Activated CD4-positive, CD25-positive, alpha-beta regulatory T cell (primary cell): ENCODE measurements at places on chromosomes 12 and 14.

DNA sequence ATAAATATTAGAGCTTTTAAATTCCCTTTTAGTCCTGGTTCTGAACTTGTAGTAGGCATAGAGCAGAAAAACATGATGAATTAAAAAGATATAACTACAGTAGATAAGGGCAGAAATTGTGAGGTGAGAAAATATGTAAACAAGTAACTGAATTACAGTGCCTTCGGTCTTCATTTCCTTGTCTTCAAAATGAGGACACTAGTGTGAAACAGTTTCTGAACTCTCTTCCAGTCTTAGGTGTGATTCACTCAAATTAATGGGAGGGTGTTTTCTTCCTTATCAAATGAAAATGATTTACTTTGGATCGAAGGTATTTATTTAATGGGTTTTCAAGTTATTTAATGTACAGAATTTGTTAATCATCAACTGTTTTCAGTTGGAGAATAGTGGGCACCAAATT, 1.5 kb downstream of the FGD4 start:
- no peak for DNase-seq

DNA sequence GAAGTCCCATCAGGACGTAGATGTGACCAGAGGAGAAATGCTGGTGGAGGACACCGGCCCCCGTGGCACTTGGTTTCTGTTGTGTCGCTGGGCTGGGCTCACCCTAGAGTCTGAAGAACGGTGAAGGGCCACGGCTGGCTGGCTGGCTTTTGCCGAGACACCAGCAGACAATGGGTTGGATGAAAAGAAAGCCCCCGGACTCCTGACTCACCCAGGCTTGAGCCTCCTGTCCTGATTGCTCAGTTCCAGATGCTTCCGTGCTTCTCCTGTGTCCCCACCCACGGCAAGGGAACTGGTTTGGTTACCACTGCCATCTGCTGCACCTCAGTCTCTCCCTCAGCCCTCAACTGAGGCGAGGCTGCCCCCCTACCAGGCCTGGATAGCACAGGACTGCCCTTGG, 10.4 kb upstream of the ENDOU start:
- no peak for DNase-seq

GRCh38 chr12:2650261-2651067, 144.3 kb upstream of the FKBP4 start:
- no peak for DNase-seq

DNA sequence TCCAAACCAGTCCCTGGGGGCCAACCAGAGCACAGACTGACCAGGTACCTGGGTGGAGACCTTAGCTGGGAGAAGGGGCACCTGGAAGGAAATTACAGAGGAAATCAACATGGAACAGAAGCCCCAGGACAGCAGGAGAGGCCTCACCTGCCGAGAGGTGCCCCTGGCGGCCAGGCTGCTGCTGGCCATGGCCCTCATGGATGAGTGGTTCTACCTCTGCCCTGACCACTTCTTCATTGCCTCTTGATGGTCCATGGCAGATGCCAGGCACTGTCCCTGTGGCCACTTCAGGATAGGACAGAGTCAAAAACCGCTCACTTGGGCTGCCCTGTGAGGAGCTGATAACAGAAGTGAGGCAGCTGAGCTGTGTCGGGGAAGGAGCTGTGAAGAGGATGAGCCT, 73.1 kb upstream of the GNG2 start:
- no peak for DNase-seq

DNA sequence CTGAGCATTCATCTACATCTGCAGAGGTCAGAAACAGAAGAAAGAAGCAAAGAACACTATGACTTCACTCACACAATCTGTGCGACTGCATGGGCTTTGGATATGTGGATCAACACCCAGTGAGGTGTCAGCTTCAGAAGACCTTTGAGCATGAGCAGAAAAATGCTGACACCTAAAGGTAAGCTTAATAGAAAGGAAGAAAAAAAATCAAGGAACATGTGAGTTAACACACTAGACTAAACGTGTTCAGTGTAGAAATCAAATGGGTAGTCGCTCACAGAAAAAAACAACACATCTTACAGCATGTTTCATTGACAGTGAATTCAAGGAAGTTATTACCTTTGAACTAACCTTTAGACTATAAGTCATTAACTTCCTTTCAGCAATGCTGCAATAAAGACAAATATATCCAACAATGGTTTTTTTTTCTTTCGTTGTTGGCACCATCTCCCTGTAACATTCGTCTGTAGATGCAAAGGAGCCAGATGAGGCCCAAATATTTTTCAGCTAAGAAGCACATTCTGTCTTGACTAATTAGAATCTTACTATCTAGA, 30.9 kb downstream of the RTRAF start:
- DNase-seq, result no peak

- no peak for DNase-seq
These were observed 1961.8 kb upstream of the FLRT2 start for GRCh38 chr14:83568141-83568540.

- DNase-seq, result no peak
These were observed 1.0 kb upstream of the BTG1 start for GRCh38 chr12:92146497-92147224.

DNA sequence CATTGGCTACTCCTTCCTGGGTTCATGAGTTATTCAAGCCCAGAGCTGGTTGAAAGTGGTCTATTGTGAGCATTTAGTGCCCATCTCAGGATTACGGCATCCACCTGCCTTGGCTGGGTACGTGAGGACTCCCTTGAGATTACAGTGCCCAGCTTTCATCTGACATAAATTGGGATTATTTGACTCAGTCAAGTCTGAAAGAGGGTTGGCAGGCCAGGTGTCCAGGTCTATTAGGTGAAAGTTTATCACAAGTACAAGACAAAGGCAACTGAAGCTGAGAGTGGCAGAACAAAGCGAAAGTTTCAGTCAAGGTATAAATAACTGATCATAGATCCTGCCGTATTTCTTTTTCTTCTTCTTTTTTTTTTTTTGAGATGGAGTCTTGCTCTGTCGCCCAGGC, 84.6 kb upstream of the ATF7IP start:
- DNase-seq, result no peak

- DNase-seq, result no peak
These were observed 114.9 kb downstream of the SAMD4A start for GRCh38 chr14:54681811-54682261.

DNA sequence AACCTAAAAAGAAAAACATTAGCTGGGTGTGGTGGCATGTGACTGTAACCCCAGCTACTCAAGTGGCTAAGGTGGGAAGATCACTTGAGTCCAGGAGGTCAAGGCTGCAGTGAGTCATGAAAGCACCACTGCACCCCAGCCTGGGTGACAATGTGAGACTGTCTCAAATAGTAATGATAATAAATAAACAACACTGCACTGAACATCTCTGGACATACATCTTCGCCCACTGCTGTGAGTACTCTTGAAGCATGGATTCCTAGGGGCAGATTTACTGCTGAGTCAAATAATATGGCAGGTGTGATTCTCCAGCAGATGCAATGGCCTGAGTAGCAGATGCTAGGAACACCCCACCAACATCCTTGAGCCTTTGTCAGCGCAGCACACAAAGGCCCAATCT, 23.6 kb downstream of the ABCB9 start:
- DNase-seq, result no peak

DNA sequence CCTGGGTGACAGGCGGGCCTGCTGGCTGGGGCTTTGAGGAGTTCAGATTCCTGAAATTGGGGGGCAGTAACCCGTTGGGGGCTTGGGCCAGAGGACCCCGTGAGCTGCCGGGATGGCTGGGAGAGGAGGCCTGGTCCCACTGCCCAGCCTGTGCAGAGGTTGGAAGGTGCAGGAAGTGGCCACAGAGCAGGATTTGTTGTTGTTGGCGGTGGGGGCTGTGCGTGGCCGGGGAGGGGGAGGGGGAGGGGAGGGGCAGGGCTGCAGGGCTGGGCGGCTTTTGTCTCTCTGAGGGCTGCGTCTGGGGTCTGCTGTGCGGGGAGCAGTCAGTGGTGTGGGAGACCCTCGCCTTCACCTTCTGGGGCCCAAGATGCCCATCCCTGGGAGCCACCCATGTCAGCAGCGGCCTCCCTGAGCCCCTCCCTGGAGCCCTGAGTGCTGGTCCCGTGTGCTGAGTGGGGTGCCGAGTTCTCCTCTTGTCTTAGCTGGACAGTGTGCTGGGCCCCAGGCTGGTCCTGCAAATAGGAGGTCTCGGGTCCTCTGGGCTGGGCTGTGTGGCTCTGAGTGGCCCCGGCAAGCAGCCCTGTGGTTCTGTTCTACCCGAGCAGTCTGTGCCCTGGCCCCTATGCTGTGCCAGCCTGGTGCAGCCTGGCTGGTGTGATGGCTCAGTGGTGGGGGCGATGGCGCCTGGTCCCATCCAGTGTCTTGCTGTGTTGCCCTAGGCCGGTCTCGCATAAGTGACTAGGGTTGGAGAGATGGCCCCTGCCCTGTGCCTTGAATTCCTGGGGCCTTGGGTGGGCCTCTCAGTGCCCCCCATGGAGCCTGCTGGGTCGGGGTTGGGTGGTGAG, 10.3 kb downstream of the KIF26A start:
- DNase-seq, result no peak

DNA sequence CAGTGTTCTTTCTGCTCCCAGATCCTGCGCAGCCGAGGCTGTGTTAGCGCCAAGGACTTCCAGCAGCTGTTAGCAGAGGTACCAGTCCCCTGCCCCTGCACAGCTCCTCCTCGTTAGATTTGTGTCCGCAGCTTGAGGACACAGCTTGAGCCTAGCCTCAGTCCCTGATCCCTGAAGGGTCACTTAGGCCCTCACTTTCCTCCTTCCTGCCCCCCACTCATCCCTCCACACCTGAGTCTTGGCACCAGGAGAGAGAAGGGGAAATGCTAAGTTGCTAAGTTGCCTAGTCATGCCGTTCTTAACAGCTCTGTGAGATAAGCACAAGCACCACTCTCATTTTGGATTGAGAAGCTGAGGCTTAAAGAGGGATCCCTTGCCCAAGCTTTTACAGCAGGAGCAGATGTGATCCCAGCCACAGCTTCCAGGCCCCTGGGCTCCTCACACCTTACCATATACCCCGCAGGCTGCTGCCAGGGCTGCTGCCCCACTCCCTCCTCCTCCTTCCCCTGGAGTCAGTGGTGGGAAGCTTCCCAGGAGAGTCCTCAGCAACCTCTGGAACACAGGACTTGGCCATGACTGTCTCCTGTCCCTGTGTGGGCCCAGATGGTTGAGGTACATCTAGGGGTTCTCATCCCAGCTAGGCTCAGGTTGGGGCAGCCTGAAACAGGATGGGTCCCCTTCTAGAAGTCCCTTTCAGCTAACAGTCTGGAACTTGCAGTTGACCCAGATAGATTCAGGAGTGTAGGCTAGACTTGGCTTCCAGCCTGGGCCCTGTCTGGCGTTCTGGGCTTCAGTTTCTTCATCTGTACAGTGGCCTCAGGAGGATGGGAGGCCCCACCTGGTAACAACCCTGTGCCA, 975 bp downstream of the OGFOD2 start:
- no peak for DNase-seq

DNA sequence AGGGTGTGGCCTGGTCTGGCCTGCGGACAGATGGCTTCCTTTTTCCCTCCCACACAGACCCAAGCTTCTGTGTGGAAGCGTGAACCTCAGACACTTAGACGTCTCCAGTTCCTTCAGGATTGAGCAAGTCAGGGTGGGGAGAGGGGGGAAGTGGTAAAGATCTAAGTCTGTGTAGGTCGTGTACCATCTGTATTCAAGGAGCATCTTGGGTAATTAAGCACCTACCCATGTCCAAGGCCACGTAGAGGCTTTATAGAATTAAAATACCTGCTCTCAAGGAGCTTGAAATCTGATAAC, 1.7 kb downstream of the AVIL start:
- no peak for DNase-seq

DNA sequence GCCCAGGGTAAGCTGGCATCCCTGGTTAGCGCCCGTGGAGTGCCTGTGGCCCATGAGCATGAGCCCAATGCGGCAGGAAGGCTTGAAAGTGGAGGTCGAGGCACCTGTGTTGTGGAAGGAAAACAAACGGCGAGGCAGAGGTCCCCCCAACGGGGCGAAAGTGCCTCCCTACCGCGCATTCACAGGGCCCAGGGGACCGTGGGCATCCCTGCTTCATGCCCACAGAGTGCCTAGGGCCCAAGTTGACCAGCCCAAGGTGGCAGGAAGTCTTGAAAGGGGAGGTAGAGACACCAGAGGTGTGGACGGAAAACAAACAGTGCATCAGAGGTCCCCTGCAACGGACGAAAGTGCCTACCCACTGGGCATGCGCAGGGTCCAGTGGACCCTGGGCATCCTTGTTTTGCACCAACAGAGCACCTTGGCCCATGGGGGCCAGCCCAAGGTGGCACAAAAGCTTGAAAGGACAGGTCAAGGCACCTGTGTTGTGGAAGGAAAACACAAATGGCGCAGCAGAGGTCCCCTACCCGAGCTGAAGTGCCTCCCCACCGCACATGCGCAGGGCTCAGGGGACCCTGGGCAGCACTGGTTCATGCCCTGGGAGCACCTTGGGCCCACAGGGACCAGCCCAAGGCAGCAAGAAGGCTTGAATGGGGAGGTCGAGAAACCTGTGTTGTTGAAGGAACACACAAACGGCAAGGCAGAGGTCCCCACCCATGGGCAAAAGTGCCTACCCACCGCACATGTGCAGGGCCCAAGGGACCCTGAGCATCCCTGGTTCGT, 377.5 kb downstream of the ALG10 start:
- DNase-seq, result no peak

- no peak for DNase-seq
These were observed 183.6 kb upstream of the PZP start for GRCh38 chr12:9391815-9392214.

DNA sequence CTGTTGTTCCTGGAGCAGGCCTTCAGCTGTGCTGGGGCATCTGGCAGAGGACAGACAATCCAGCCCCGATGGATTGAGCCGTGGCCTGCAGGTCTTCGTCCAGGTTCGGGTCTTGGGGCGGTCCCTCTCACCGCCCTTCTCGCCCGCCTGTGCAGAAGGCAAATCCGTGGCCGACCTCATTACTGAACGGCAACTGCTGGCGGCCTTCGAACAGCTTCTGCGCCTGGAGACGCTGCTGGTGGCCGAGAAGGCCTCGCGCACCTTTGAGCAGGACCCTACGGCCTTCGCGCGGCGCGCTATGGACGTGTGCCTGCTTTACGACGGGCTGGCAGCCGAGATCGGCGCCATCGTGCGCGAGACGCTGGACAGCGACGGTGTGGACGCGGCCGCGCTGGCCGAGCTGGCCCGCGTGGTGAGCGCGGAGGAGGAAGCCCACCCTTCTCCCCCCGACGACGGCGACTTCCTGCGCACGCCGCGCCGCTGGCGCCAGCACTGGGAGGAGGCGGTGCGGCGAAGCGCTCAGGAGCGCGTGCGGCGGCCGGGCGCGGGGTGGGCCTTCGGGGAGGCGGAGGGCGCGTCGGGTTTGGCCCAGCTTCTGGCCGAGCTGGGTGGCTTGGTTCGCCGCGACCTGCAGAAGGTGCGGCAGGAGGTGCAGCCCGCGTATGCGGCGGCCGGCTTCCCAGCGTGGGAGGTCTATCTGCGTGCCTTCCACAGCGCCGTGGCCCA, 7.6 kb downstream of the EXOC3L4 start:
- DNase-seq, result no peak

DNA sequence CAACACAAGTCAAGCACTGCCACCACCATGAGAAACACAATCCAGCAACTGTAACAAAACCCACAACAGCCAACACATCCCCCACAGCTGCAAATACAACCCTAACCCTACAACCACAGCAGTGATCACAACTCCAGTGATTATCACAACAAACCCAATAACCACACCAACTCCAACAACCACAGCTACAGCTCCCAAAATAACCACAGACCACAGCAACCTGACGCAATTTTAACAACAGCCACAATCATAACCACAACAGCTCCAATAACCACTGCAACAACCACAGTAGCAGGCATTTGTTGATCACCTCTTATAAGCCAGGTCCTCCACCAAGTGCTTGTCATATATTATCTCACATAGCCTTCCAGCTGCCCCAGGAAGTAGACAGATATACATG, 42.2 kb upstream of the FAM181A start:
- no peak for DNase-seq

- no peak for DNase-seq
These were observed 15.2 kb downstream of the RASSF3 start for GRCh38 chr12:64625243-64626077.
